Activated CD8-positive, alpha-beta memory T cell treated with anti-CD3 and anti-CD28 coated beads, Interleukin-2, amount 50 U/mL, for 4 hours (primary cell): ENCODE measurements at places on chromosomes 16 and 17.

DNA sequence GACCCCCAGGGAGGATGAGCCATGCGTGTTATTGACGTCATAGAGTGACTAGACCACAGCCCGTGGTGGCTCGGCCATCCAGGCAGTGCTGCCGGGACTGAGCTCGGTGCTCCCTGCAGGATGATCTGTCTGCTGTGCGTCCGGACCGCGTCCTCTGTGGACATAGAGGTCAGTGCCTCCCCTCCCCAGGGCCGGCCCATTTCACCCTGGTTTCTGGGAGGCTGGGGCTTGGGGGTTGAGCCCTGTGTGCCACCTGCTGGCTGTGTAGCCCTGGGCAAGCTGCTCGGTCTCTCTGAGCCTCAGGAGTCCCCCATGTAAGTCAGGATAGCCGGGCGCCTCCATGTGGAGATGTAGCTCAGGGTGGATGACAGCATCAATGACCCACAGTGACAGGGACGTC is 8.3 kb downstream of the TSC2 start:
- DNase-seq, result no peak

DNA sequence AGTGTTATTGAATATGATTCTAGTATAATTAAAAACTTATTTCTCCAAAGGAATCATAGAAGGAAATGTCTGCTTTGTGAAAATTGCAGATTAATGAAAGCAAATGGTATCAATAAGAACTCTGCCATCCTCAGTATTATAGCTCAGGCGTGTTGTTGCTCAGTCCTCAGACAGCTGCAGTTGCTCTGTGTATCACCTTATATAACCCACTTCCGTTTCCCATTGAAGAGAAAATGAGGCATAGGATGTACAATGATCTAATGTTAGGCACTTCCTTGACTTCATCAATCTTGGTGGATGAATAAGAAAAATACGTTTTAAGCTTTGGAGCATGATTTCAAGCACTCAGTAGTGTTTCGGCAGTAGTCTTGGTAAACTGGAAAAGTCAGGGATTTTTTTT is 14.1 kb downstream of the MFSD11 start:
- no peak for DNase-seq

GRCh38 chr17:29930409-29931010 is 482 bp upstream of the SSH2 start:
- no peak for DNase-seq

GRCh38 chr17:38428643-38429371 is 543 bp downstream of the ARHGAP23 start:
- DNase-seq, result no peak
